ENCODE measurements at places on chromosomes 4 and X. TPM values are rescaled to one million over a fixed set of nuclear protein-coding genes. Genes with fewer than 3 reads are reported as not detected.

Gene COMMD8
- polyA plus RNA-seq: 16.1 TPM

Gene CFP
- 3.0 TPM for polyA plus RNA-seq

Gene PDZD4
- 2.4 TPM for polyA plus RNA-seq

Gene EDA2R
- 8.9 TPM for polyA plus RNA-seq

Gene CSN1S1
- polyA plus RNA-seq: not detected

Gene SYN1
- 11.6 TPM for polyA plus RNA-seq

Gene SSX2B
- not detected for polyA plus RNA-seq

Gene MAGEC3
- 0.53 TPM for polyA plus RNA-seq

Gene PLXNB3
- 2.3 TPM for polyA plus RNA-seq

Gene UNC5C
- 0.46 TPM for polyA plus RNA-seq

Gene CAPN6
- 557 TPM for polyA plus RNA-seq

Gene SPOCK3
- 0.86 TPM for polyA plus RNA-seq

Gene RHOXF2B
- polyA plus RNA-seq: not detected

Gene GYPA
- 3.9 TPM for polyA plus RNA-seq

- DNase-seq: no peak
These were observed 68.5 kb downstream of the SPINK2 start for GRCh38 chr4:56752985-56753384.

- DNase-seq: no peak
These were observed 246.7 kb downstream of the DHX15 start for GRCh38 chr4:24337451-24338190.

DNA sequence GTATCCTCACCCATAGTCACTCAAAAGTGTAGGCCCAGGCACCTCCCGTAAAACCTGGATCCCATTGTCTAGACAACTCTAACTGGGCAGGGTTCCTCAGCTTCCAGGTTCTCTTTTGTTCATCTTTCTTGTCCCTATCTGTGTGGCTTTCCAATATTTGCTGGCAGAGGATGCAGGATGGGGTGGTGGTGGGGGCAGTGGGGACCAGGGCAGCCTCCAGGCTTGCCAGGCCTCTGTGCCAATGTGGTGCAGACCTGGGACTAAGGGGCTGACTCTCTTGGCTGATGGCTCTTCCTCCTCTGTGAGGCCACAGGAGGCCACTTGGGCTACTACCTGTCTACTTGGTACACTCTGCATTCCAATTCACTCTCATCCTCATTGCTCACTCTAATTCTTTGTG is 76.4 kb downstream of the NBDY start:
- DNase-seq: no peak

DNA sequence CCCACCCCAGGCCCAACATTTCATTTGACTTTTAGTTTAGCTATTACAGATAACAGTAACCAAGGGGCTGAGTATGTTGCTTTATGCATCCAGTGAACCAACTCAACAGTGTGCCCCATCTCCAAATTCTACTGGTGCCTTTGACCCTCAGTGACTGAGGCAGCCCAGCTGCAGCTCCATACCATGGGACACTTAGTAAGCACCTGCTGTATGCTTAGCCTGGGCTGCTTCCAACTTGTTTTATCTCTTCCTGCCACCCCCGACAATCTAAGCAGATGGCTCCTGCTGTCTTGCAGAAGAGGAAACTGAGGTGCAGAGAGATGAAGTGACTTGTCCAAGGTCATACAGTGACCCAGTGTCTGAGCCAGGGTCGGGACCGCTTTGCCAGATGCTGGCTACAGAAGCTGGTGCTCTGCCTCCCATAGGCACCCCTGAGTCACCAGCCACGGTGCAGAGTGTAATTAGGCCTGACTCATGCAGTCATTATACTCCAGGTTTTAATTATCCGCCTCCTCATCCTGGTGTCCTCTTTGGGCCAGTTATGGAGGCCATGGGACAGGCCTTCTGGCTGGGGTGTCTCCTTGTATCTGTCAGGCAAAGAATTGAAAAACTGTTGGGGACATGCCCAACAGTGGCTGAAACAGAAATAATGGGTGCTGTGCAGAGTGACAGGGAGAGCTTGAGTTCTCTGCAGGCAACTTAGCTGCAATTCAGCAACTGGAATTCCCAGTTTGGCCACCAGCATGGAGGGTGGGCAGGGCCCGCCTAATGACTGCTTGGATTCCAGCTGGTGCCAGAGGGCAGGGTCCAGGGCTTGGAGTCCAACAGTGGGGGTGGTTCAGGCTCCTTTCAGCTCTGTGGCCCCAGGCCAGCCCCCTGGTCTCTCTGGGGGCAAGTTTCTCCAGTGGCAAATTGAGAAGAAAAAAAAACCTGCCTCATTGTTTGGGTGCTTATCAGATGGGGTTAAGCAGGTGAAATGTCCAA is 8.2 kb upstream of the GPR78 start:
- no peak for DNase-seq

DNA sequence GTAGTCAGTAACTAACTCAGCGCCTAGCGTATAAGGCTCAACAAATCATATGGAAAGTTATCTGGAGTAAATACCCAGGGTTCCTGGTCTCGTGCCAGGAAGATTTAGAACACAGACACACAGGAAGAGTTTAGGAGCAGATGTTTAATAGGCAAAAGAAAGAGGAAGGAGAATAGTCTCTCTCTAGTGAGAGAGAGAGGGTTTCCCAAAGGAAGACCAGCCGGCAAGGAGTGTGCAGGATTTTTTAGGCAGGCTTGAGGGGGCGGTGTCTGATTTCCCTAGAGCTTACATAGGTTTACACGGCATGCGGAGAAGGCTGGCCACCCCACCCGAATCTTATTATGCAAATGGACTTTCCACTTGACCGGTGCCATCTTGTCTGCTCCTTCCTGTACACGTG is 284.0 kb upstream of the FRG1 start:
- peak; percentile 28 for DNase-seq

DNA sequence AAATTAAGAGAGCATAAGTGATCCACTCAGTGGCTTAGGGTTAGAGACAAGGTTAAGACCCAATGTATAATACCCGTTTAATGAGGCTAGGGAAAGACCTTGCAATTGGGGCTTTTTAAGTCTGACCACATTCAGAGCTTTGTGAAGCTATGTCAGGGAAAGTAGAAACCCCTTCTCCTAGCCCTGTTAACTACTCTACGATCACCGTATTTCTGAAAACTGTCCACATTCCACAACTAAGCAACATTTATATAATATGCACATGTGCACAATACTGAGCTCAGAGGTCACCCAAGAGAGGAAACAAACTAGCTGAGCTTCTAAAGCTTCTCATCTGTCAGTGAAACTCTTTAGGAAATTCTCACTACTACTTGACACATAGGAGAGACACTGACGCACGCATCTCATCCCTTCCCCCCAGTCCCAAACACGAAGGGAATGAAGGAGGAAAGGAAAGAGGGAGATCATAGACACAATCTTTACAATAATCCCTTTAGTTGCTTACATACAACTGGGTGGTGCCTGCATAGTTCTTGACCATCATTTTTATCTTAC is 56.2 kb downstream of the METTL14 start:
- no peak for DNase-seq

GRCh38 chrX:66163447-66163846 is 600 bp upstream of the HEPH start:
- DNase-seq: no peak

GRCh38 chr4:75715105-75715799 is 9.1 kb upstream of the USO1 start:
- DNase-seq: no peak

DNA sequence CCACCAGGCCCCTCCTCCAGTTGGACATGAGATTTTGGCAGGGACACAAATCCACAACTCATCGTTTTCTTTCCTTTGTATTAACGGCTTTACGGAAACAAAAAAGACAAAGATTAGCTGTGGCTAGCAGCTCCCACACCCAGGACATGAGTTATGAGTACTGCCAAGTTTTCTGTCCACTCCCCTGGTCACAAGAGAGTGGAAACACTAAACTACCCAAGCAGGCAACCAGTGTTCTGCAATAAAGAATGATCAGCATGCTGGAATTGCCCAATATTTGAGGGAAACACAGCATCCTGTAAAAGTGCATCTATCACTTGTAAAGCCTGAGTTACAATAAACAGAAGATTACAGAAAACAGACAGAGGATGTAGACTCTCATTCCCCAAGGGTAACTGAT is 358.4 kb downstream of the NLGN4X start:
- DNase-seq: no peak

- no peak for DNase-seq
These were observed 260.5 kb upstream of the ANXA10 start for GRCh38 chr4:167831855-167832254.

- DNase-seq: no peak
These were observed 48.6 kb upstream of the RASL11B start for GRCh38 chr4:52813546-52813945.

DNA sequence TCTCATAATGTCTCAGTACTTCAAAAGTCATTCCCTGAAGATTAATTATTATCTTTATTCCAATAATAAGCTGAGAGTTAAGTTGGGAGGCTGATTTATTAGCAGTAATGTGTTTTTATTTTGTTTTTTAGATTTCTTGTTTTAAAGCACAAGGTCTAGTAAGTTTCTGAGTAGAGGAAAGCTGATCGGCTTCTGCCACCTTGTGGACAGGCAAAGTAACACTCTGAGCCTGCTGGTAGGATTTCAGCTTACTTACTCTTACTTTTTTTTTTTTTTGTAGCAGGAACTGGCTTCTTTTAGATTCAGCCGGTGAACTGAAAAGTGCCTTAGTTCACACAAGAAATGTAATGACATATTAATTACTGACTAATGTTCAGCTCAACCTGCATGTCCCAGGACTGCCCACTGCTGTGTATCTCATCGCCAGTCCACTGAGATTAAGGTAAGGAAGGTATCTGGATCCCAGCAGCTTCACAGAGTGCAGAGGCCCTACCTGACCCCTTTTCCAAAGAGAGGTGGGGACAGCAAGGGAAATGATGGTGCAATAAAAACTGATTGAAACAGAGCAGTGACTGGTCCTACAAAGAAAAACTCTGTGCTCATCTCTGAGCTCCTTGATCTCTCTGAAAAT is 126.5 kb downstream of the ADGRA3 start:
- peak; percentile 47 for DNase-seq

- no peak for DNase-seq
These were observed 98.7 kb upstream of the ARHGAP24 start for GRCh38 chr4:85376285-85376684.

DNA sequence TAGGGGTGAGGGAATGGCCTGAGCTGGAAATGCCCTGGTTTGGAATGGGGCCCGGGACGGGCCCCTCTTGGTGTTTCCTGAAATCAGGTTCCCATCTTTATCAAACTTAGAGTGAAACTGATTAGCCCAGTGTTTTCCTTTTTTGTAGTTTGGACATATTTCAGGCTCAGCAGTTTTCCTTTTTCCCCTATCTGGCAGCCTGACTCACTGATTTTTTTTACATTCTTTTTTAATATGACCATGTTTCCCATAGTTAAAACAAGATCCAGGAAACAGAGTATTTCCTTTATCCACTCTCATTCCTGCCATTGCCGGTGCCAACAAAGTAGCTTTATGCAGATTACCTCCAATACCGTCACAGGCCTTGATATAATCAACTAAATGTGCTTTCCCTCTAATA is 20.5 kb upstream of the C4orf17 start:
- DNase-seq: no peak

GRCh38 chr4:27154706-27155105 is 294.1 kb downstream of the STIM2 start:
- no peak for DNase-seq

DNA sequence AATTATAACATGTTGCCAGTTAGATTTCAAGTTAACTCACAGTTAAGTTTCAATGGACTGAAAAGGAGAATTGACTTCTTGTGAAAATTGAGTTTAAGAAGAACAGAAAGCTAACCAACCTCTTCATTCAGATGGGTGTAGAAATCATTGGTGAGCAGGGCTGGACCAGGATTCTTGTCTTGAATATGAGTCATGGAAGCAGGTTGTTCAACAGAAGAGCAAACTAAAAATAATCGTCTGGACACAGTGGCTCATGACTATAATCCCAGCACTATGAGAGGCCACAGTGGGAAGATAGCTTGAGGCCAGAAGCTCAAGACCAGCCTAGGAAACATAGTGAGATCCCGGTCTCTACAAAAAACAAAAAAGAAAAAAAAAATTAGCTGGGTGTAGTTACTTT is 98.2 kb downstream of the ARSJ start:
- no peak for DNase-seq

- no peak for DNase-seq
These were observed 8.5 kb upstream of the TMPRSS11D start for GRCh38 chr4:67892253-67892652.

DNA sequence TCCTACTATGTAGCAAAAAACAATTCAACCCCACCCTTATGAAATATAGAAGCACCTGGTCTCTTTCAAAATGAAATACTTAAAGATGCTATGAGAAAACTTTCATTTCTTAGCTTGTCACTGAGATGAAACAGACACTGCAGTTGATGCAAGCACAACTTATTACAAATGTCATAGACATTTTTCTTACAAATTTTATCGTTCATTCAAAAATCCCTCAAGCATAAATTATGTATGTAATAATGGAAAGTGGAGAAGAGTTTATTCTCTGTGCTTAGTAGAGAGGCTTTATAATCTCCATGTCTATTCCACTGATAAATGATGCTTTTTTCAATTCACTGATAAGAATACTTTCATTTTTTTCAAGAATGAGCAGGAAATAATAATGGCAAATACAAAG is 1943.9 kb upstream of the IGFBP7 start:
- no peak for DNase-seq

- no peak for DNase-seq
These were observed 47.1 kb upstream of the CITED1 start for GRCh38 chrX:72352786-72353185.

- no peak for DNase-seq
These were observed 26.4 kb downstream of the MOSPD2 start for GRCh38 chrX:14899607-14900006.
